ENCODE measurements at places on chromosomes 3 and 15.

DNA sequence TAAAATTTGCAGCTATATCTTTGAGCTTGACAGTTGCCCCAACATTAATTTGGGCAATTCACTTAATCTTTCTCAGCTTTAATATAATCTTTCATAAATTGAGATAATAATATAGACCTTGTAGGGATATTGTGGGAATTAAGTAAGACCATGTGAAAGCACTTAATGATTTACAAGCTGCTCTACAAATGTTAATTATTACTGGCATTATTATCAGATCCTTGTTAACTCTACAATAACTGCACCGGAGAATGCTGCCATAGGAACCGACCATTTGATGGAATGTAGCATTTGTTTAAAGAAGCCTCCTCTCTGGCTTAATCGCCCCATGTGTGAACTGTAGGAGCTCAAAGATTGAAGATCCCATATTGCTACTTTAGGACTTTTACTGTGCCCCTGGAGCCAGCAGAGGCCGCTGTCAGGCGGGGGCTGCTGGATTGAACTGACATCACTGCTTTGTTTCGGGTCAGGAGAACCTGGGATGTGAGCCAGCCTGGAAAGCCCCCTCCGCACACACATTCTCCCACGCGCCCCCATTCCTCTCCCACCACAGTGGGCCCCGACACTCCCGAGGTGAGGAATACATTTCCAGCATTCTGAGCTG, 154.2 kb upstream of the TNIK start:
- DNase-seq, result peak; percentile 48

- no peak for DNase-seq
Measured at GRCh38 chr3:43729707-43730414, 39.1 kb downstream of the ABHD5 start.

- DNase-seq, result peak; percentile 41
Measured at GRCh38 chr3:25826510-25826909, 36.6 kb downstream of the OXSM start.

DNA sequence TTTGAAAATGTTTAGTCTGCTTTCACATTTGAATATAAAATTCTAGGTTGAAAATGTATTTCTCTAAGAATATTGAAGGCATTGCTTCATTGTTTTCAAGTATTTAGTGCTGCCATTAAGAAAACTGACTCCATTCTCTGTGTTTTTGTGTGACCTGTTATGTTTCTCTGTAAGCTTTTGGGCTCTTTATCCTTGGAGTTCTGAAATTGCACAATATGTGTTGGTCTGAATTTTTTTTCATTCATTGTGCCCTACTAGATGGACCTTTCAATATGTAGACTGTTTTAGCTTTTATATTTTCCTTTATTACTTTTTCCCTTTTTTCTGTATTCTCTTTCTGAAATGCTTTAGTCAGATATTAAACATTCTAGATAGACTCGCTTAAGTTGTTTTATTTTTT, 22.2 kb downstream of the FAM98B start:
- DNase-seq, result no peak

DNA sequence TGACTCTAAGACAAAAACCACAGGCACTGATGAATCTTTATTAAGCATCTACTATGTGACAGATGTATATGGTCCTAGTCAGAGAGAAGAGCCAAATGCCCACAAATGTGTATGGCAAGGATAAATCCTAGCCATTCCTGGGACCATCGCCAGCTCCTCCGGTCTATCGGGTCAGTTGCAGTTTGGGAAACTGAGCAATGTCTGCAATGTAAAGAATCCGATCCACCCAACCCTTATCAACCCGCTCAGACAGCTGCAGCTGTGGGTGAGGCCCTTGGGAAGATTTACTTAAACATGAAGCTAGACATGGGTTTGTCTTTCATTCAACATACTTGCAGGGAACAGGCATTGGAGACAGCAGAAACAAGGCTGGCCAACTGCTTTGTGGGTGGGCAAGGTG, 40.5 kb upstream of the CDV3 start:
- DNase-seq, result no peak

DNA sequence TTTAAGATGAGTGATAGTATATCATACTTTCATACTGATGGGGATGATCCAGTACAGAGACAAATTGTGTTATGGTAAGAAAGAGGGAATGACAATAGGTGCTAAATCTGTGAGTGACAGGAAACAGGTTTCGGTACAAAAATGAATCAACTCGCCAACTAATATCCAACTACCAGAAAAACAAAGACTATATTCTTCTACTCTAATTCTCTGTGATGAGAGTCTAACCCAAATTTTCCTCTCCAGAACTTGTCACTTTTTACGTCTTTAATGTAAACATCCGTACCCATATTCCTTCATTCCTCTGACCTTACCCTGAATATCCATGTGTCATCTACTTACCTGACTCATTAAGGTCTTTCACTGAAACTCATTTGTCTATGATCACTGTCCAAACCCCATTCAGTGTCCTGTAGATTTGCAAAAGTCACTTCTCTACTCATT, 39.6 kb downstream of the SCAPER start:
- no peak for DNase-seq

- no peak for DNase-seq
Measured at GRCh38 chr3:159669766-159670165, 318.9 kb upstream of the IL12A start.

GRCh38 chr3:155352900-155353490, 59.5 kb upstream of the STRIT1 start:
- peak; percentile 82 for DNase-seq

- no peak for DNase-seq
Measured at GRCh38 chr15:86765281-86765680, 685.6 kb downstream of the AGBL1 start.

GRCh38 chr3:122057671-122058070, 2.5 kb downstream of the CD86 start:
- no peak for DNase-seq

GRCh38 chr3:145903472-145904013, 257.4 kb downstream of the PLOD2 start:
- DNase-seq, result no peak

Data from hematopoietic multipotent progenitor cell treated with erythropoietin and hydrocortisone succinate and interleukin-3 and kit ligand, for 4 days (in vitro differentiated cells).